ENCODE measurements at places on chromosomes 12 and 14.

- peak; percentile 87 for DNase-seq
Measured at GRCh38 chr14:88554457-88555286, at the start of gene PTPN21. Gene PTPN21, minus strand, starts transcription at chr14:88555007. Its CDS starts 4,590 bp downstream, at chr14:88550417.

DNA sequence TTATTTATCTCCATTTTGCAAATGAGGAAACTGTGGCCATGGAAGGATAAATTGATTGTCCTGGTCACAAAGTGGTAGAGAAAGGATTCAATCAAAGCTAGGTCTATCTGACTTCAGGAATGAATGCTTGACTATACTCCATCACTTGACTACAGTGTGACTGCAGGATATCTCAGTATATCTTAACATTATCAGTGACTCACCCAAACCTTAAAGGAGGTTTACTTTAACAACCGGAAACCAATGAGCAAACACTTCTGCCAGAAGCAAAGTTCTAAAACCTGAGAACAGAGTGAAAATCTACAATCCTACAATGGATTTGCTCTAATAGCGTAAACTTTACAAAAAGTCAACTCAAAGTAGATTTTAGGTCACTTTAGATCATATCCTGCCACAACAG, 277.0 kb downstream of the CEP128 start:
- DNase-seq: no peak

- DNase-seq: no peak
Measured at GRCh38 chr12:69906411-69907216, 81.6 kb downstream of the MYRFL start.

DNA sequence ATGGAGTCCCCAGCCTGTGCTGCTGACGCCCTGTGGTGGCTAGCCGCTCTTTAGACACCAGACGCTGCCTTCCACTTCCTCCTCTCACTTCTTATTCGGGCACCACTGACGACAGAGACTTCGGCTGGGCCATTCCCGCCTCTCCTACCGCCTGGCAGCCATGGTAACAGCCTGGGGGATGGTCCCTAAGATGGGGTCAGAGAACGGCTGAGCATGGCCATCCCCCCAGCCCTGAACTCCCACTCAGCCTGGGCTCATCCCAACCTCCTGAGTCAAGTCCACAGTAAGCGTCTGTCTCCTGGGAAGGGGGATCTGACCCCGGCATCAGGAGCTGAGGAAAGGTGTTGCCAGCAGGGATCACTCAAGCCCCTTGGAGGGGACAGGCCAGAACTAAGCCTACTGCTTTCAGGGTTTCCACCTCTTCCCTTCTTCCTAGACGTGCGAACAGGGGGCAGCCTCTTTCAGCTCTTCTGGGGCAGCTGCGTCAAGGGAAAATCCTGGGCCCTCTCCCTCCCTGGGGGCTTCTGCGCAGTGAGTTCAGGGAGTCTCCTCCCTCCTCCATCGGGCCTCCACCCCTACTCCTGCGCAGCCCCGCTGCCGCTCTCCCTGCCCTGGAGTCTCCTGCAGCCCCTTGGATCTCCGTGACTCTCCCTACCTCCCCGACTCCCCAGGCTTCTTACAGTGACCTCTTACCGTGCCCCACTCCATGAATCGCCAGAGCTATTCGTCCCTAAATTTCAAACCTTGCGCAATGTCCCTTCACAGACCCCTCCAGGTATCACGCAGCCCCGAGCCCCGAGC, 643 bp upstream of the TAMALIN start:
- peak; percentile 79 for DNase-seq

DNA sequence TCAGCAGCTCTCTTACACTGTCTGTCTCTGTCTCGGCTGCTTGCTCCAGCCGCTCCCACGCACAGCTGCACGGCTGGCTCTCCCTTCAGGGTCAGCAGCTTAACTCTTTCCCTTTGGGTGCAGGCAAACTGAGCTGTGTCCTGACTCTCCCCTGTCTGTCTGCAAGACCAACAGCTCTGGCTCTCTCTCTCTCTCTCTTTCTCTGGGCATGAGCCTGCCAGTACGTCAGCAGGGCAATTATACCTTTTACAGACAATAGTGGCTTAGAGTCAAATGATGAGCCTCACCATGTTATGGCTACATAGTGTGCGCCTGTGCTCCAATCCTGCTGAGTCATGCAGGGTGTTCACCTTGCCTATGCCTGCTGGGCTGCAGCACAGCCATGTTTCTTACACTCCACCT, 120.5 kb upstream of the DDHD1 start:
- DNase-seq: no peak

DNA sequence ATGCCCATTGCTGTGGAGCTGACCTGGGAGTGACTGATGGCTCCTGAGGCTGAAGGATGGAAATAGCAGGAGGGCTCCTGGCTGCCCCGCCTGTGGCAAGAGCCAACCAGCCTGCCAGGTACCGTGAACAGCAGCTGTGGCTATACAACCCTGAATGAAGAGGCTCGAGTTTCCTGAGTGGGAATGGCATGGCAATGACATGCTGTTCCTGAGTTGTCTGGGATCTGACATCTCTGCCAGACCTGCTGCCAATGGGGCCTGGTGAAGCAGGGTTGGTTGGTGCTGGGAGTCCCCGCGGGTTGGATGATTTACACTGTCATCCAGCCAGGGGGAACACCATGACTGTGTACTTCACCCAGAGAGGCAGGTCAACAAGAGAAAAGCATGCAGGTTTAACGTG, 31.8 kb upstream of the LRRC10 start:
- DNase-seq: peak; percentile 52

GRCh38 chr14:71138448-71139293, 231.4 kb downstream of the PCNX1 start:
- DNase-seq: peak; percentile 61

DNA sequence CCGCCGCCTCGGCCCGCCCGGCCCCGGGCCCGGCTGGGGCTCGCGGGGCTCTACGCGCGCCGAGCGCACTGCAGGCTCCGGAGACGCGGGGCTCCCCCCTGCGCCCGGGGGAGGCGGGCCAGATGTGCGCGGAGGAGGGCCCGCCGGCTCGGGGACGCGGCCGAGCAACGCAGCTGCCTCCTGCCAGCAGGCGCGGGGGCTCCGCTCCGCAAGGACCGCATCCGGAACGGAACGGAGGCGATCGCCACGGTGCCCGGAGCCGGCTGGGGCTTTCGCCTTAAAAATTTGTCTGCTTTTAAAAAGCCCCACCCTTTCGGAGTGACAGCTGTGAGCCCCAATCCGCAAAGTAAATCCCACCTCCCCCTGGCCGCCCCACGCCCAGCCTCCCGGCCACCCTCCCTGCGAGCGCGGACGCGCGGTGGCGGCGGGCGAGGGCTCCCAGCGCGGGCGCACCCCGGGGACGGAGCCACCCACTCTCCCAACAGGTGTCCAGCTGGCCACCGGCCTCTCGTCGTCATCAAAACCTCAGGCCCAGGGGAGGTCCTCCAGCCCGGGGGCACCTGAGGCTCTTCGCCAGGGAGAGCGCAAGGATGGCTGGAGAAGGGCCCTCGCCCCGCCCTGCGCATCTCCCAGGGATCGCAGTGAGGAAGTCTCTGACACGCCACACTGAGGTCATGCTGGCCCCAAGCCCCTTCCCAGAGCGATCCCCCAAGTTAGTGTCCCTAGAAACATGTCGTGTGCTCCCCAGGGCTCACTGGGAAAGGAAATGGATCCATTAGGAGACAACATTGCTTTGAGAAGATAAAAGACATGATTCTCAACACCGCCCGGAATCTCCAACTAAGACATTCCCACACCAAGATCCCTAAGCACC, at the start of gene TMEM132D:
Gene TMEM132D (minus strand): TSS at position 70 of the 874 bp plus-strand sequence.
- no peak for DNase-seq

- DNase-seq: no peak
Measured at GRCh38 chr12:27488479-27488878, 35.5 kb upstream of the PPFIBP1 start.

GRCh38 chr12:80413462-80413861, 30.6 kb upstream of the PTPRQ start:
- DNase-seq: no peak

DNA sequence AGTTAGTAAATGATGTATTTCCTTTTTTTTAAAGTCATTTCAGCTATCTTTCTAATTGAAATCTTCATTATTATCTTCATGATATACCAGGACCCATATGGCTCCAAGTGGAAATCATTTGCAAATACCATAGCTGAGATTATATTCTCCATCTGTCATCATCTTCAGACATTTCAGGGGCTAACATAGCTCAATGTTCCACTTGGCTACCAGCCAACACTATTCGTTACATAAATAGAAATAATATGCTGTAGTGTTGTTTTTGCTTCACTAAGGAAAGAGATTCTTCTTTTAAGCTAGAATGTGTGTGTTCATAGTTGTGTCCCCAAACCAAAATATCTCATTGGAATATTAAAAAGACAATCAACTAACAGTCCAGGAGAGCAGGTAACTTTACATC, 225.1 kb downstream of the DIO2 start:
- no peak for DNase-seq

DNA sequence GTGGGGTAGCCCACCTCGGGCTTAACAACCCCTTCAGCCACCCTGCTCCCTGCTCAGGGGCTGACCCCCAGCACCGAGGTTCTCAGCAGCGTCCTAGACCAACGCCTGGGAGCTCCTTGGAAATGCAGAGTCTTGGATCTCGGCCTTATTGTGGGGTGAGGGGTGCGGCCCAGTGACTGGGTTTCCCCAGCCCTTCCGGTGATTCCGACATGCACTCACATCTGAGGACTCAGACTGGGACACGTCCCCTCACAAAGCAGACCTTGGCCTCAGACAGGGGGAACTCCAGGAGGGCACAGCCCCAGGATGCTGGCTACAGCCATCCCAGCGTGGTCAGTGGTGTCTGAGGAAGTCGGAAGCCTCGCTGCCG, 117.7 kb downstream of the RFLNA start:
- no peak for DNase-seq

- DNase-seq: no peak
Measured at GRCh38 chr12:123232472-123232806, 502 bp downstream of the MPHOSPH9 start.

- no peak for DNase-seq
Measured at GRCh38 chr12:55188974-55189556, 31.8 kb upstream of the OR10A7 start.

DNA sequence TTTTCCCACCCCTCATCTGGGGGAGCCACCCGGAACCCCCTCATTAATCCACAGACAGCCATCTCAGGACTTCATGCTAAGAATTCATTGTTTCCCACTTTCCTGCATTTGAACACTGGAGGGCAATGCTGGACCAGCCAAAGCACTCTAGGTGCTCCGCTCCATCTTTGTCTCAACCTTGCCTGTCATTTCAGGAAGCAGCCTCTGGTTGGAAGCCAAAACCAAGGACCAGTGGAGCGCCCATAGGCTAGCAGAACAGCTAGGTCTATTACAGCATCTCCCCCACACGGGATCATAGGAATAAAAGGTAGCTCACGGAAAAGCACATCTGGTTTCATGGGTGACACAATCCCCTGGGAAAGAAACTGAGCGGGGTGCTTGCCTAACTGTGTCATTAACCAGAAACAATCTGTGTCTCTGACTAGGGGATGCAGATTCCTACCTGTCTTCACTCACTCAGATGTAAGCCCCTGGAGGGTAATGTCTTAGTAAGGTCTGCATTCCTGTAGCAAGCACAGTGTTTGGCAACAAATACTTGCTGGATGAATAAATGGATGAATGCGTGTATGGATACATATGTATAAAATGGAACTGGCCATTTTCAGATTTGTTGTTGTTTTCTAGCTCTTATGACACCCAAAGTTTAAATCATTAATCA, 197.0 kb downstream of the DAD1 start:
- DNase-seq: peak; percentile 60

Measured in Right ventricle myocardium superior (tissue), 1 donor.